ENCODE measurements at places on chromosomes 7 and 10.

GRCh38 chr10:72334825-72335393, 19.8 kb downstream of the DNAJB12 start:
- H3K27me3 ChIP-seq: no peaks in the 10 kb centered on the region
- H3K36me3 ChIP-seq: peaks cover 11% of the 10 kb centered on the region
- no peak for DNase-seq
- H3K4me3 ChIP-seq: no peak overlapping the region

DNA sequence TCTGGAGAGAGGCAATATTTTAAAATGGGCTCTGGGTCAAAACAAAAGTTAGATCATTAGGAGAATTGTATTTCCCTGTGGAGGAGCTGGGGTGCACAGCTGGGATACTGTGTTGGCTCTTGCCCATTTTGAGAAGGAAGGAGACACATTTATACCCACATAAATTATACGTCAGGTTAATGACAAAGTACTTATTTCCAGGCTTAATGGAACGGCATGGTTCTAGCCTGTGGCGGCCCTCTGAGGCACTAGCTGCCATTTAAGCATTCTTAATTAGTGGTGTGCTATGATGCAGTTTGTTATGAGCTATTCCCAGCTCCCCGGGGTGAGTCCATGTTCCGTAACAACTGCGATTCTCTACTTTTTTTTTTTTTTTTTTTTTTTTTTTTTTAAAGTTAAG, 193.5 kb downstream of the SEC23IP start:
- no peak overlapping the region for H3K27ac ChIP-seq
- H3K27me3 ChIP-seq: no peaks in the 10 kb centered on the region
- no peak overlapping the region for H3K4me3 ChIP-seq
- no peaks in the 10 kb centered on the region for H3K36me3 ChIP-seq

GRCh38 chr10:93235686-93236085, 162.0 kb downstream of the CYP26A1 start:
- H3K27ac ChIP-seq: no peak overlapping the region
- H3K4me3 ChIP-seq: no peak overlapping the region
- H3K4me1 ChIP-seq: no peaks in the 10 kb centered on the region

GRCh38 chr10:47258921-47259320, 41.1 kb upstream of the GDF10 start:
- H3K4me3 ChIP-seq: no peak overlapping the region
- H3K4me1 ChIP-seq: no peaks in the 10 kb centered on the region
- no peaks in the 10 kb centered on the region for H3K36me3 ChIP-seq
- H3K27me3 ChIP-seq: no peaks in the 10 kb centered on the region
- DNase-seq: no peak

DNA sequence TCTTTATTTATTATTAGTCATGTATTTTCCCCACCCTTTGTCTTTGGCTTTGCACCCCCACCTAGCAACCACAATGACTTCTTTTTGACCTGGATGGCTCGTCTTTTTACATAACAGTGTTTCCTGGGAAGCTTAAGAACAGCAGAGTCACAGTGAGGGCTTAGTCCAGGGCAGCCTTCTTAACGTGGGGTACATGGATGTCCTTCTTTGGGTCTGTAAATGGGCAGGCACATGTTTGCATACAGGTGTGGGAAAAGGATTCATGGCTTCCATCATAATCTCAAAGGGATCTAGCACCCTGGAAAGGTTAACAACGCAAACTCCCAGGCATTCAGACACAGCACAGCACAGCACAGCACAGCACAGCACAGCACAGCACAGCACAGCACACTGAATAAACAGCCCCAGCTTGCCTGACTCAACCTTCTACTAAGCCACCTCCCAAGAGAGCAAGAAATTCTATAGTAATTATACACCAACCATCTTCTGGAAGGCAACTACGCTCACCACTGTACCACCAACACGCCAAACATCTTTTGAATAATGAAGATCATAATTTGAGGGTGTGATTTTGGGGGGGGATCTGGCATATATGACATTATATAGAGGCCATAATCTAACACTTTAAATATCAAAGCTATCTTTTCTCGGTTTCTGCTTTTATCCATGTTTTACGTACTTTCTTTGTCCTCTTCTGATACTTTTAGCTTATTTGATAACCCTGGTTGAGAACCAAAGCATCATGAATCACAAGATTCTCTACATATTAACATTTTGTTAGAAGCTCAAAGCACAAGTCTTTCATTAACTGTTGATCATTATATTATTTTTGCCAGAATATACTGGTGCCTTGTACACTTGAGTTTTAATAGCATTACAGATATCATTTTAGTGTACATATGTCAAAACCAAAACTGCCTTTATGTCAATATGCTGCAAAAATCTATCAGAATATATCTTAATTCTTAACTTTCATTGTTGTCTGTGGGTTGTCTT, 177.2 kb upstream of the KLF14 start:
- H3K4me1 ChIP-seq: peaks cover 8% of the 10 kb centered on the region
- no peak overlapping the region for H3K4me3 ChIP-seq
- DNase-seq: no peak

DNA sequence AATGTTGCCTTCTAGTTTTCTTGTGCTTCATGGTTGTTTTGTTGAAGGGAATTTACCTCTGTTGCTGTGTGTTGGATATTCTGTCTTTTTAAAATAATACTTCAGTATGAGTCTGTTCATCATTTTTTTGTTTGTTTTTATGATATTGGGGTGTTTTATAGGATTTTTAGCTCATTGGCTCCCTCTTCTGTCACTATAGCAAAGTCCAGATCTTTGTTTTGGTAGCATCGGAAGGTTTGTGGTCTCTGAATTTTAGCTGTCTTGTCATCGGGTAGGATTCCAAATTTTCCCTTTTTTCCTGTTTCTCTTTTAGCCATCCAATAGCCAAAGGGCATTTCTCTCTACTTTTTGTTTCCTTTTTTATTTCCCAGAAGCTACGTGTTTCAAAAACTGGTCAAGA, 91.4 kb downstream of the EXOC4 start:
- no peak for DNase-seq
- peaks cover 6% of the 10 kb centered on the region for H3K36me3 ChIP-seq
- no peak overlapping the region for H3K27ac ChIP-seq
- H3K4me1 ChIP-seq: peaks cover 8% of the 10 kb centered on the region
- no peaks in the 10 kb centered on the region for H3K27me3 ChIP-seq
- no peak overlapping the region for H3K4me3 ChIP-seq

- H3K36me3 ChIP-seq: no peaks in the 10 kb centered on the region
- H3K27ac ChIP-seq: no peak overlapping the region
- no peaks in the 10 kb centered on the region for H3K27me3 ChIP-seq
Observed at GRCh38 chr10:8283986-8284385, 229.5 kb downstream of the GATA3 start.

GRCh38 chr10:12387561-12388210, 38.3 kb downstream of the CAMK1D start:
- no peaks in the 10 kb centered on the region for H3K27me3 ChIP-seq
- no peak for DNase-seq
- no peaks in the 10 kb centered on the region for H3K36me3 ChIP-seq
- no peaks in the 10 kb centered on the region for H3K4me1 ChIP-seq
- no peak overlapping the region for H3K4me3 ChIP-seq

GRCh38 chr10:68365611-68366010, 32.9 kb upstream of the PBLD start:
- no peaks in the 10 kb centered on the region for H3K27me3 ChIP-seq
- DNase-seq: no peak
- H3K36me3 ChIP-seq: no peaks in the 10 kb centered on the region
- H3K4me3 ChIP-seq: no peak overlapping the region

DNA sequence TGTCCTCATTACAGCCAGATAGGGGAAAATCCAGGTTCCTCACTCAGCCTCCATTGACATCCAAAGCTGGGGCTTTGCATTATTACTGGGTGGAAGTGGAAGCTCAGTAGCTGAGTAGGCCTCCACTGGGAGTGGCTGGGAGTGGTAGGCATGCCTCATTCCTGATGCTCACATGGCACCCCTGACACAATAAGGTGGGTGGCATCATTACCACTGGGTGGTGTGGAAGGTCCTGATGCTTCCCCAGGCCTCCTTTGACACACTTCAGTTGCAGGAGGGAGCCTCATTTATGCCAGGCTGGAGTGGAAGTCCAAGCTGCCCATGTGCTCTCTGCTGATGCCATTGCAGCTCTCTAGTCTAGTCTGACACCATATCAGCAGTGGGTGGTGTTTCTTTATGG, 48.2 kb upstream of the GPR141 start:
- no peaks in the 10 kb centered on the region for H3K27me3 ChIP-seq
- H3K4me3 ChIP-seq: no peak overlapping the region
- no peak overlapping the region for H3K27ac ChIP-seq
- no peaks in the 10 kb centered on the region for H3K4me1 ChIP-seq

DNA sequence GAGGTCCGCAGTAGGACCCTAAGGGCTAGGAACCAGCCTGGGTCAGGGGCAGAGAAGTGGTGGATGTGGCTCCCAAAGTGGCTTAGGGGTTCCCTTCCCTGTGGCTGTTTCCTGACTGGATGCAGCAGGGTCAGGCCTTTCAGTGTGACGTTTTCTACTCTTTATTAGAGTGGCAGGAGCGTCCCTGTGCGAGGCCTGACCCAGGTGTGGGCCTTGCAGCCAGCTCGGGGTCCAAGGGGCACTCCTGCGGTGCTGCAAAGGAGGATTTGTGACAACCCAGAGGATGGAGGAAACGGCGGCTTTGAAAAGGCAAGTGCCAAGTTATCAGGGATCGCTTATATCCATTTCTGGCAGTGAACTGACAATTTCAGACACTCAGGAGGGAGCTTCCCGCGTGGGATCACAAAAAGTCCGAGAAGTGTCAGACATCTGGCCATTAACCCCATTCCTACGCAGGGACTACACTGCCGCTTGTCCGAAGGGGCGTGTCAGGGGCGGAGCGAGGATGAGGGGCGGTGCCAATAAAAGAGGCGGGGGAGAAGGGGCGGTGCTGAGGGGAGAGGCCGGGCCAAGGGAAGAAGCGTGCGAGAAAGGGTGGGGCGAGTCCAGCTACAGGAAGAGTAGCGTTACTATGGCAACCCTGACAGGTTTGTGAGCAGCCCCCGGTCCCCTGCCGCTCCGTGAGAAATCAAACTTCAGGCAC, 98.8 kb upstream of the ZNF722 start:
- no peak overlapping the region for H3K27ac ChIP-seq
- no peaks in the 10 kb centered on the region for H3K27me3 ChIP-seq
- H3K4me3 ChIP-seq: no peak overlapping the region

- no peaks in the 10 kb centered on the region for H3K27me3 ChIP-seq
- H3K36me3 ChIP-seq: no peaks in the 10 kb centered on the region
- no peak for DNase-seq
- H3K27ac ChIP-seq: no peak overlapping the region
Observed at GRCh38 chr10:95567903-95568630, 6.9 kb upstream of the SORBS1 start.

- H3K36me3 ChIP-seq: no peaks in the 10 kb centered on the region
- H3K4me1 ChIP-seq: peaks cover 5% of the 10 kb centered on the region
- H3K27me3 ChIP-seq: no peaks in the 10 kb centered on the region
- peak overlapping the region; percentile 84 for H3K4me3 ChIP-seq
Observed at GRCh38 chr7:818031-818699, 14.1 kb upstream of the SUN1 start.

DNA sequence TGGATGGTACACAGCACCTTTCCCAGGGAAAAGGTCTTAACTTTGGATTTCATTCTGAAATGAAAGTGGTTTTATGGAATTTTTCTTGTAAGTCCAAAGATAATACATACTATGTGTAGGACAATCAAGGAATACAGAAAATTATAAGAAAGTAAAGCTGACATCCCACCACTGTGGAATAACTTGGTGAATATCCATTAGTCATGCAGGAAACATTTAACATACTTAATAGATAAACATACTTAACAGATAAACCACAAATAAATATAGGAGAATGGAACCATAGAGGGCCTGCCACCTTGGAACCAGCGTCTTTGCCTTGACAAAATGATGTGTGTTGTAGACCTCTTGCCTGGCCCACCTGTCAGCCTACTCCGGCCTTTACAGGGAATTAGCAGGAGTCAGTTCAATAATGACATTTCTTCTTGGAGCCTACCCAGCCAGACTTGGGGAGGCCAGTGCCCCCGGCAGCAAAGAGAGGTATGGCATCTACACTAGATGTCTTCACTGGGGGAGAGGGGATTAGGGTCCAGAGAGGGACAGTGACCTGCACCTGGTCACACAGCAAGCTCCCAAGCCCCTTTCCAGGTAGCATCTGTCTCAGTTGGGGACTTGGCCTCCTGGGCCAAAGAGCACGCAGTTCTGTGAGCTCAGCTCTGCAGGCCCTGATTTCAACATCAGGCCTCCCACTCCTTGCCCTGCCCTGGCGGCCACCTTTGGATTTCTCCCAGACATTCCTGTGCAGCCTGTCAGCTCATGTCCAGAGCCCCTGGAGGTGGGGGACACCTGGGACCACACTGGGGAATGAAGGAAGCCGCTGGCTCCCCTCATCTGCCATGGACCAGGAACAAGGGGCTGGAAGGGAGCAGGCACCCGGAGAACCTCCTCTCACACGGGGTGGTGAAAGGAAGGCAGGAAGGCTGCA, 112.6 kb upstream of the PPIF start:
- H3K27ac ChIP-seq: no peak overlapping the region
- no peak overlapping the region for H3K4me3 ChIP-seq
- DNase-seq: no peak
- peaks cover 51% of the 10 kb centered on the region for H3K27me3 ChIP-seq
- H3K36me3 ChIP-seq: no peaks in the 10 kb centered on the region
- peaks cover 13% of the 10 kb centered on the region for H3K4me1 ChIP-seq

- peaks cover 23% of the 10 kb centered on the region for H3K36me3 ChIP-seq
- no peaks in the 10 kb centered on the region for H3K4me1 ChIP-seq
- DNase-seq: no peak
- no peaks in the 10 kb centered on the region for H3K27me3 ChIP-seq
Observed at GRCh38 chr10:77793831-77794230, 132.7 kb downstream of the DLG5 start.

DNA sequence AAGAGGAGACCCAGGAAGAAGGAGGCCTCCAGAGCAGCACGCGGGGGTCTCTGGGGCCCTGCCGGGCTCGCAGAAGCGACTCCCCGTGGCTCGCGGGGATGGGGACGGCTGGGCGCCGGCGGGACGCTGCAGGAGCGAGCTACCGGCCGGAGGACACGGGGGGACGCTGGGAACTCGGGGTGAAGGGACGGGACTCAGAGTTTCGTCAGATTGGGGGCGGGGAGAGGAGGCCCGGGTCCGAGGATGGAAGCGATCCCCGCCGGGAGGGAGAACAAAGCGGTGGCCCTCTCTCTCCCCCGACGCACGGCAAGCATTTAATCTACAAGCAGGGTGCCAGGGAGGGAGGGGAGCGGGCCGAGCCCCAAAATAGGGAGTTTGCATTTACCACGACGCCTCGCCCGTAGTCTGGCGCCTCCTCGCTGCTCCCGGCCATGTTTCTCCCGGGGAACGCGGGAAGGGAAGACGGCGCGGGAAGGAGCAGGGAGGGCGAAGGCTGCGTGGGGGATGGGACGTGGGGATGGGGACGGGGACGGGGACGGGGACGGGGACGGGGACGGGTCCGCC, at the start of gene PRTFDC1:
TSS of gene PRTFDC1 (minus strand) at position 464 of the 564 bp plus-strand sequence. CDS start at position 433, 31 bp downstream.
- H3K4me1 ChIP-seq: peaks cover 9% of the 10 kb centered on the region
- peak; percentile 83 for DNase-seq
- peak within 1 kb of the TSS; percentile 65 for H3K4me3 ChIP-seq
- peak within 1 kb of the TSS; percentile 95 for H3K27ac ChIP-seq
- no peaks in the 10 kb centered on the region for H3K27me3 ChIP-seq
- no peaks in the 10 kb centered on the region for H3K36me3 ChIP-seq

GRCh38 chr7:88256906-88257305, 37.1 kb upstream of the SRI start:
- no peak overlapping the region for H3K27ac ChIP-seq
- no peaks in the 10 kb centered on the region for H3K4me1 ChIP-seq
- DNase-seq: no peak
- H3K36me3 ChIP-seq: no peaks in the 10 kb centered on the region
- no peak overlapping the region for H3K4me3 ChIP-seq

- H3K4me1 ChIP-seq: no peaks in the 10 kb centered on the region
- H3K27me3 ChIP-seq: no peaks in the 10 kb centered on the region
- no peak overlapping the region for H3K4me3 ChIP-seq
- DNase-seq: no peak
- H3K27ac ChIP-seq: no peak overlapping the region
Observed at GRCh38 chr7:84617265-84618030, 422.9 kb upstream of the SEMA3A start.

Measured in H1 (cell line).